Hematopoietic multipotent progenitor cell (in vitro differentiated cells): ENCODE measurements at places on chromosomes 16 and 17. TPM values are rescaled to one million over a fixed set of nuclear protein-coding genes. Genes with fewer than 3 reads are reported as not detected.

The VMO1 gene
- not detected for total RNA-seq

The SPEM3 gene
- not detected for total RNA-seq

The FADS6 gene
- total RNA-seq: not detected

The GABARAPL2 gene
- 43.4 TPM for total RNA-seq

GRCh38 chr16:55480228-55480655 is 1.2 kb downstream of the MMP2 start:
- DNase-seq: peak; percentile 33

DNA sequence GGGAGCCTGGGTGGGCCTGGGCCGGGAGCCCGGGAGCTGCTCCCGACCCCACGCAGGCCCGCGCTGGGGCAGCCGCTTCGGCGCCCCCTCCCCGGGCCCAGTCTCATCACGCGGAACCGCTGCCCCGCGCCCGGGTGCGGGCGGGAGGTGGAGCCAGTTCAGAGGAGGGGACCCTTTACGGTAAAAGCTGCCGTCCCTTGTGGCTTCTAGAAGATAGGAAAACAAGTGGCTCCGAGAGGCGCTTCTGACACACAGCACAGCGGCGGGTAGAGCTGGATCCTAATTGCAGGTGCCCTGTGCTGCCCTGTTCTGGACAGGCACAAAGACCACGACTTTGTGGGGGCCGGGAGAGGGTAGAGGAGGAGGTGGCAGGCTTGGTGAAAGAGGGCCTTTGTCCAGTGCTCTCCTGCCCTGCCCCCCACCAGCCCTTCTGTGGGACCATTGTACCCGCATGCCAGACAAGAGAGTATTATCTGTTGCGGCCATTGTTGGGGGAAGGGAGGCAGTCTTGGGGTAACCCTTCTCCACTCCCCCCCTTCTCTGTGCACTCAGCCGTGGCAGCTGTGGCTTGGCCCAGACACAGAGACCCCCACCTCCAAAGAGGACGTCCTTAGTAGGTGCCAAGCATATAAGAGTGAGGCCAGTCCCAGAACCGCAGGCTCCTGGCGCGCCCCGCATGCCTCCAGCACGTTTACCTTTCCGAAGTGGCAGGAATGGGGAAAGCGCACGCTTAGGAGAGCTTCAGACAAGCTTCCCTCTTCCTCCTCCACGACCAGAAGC is 736 bp downstream of the CNP start:
- DNase-seq: no peak

GRCh38 chr16:28495098-28495793 is 803 bp downstream of the APOBR start:
- no peak for DNase-seq

DNA sequence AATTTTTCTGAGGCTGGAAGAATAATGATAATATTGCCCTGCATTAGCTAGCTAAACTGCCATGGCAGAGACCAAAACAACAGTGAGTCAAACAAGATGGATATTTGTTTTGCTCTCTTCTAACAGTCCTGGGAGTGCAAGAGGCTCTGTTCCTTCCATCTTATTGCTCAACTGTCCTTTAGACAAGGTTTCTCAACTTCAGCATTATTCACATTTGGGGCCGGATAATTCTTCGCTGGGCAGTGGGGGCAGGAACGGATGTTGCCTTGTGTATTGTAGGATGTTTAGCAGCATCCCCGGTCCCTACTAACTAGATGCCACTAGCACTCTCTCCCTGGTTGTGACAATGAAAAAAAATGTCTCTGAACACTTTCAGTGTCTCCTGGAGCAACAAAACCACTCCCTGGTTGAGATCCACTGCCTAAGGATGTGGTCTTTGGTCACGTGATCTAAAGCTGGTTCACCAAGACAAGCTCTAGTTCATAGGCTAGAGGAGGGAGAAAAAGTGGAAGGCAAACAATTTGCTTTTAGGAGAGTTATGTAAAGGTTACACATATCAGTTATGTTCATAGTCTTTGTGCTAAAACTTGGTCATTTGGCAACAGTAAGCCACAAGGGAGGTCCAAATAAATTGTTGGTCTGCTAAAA is 144.4 kb downstream of the PCTP start:
- DNase-seq: peak; percentile 65

DNA sequence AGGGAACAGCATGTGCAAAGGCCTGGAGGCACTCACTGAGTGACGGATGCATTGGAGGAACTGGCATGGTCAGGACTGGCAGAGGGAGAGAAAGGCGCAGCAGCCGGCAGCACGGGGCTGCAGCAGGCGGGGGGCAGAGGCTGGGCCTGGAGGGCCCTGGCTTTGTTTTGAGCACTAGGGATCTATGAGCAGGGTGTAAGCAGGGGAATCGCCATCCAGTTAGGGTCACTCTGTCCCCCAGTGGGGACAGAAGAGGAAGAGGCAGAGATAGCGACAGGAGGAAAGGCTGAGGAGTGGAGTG is 14.2 kb downstream of the HSD11B2 start:
- no peak for DNase-seq

- DNase-seq: no peak
These were observed 13.3 kb upstream of the MYH8 start for GRCh38 chr17:10435096-10435495.

DNA sequence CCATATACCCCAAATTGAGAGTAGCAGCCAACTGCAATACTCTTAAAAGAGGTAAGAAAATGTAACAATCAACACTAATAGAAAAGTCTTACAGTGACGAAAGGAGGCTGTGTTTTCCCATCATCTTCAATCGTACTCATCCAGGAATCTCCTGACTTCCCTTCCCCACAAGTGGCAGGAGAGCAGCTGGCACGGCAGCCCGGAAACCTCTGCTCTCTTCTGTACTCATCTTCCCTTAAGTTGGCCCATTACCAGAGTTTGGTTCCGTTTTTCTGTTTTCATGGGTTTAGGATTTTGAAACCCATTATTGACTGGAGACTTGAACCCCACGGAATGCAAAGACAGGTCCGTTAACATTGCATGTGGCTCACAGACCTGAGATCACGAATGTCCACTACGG is 11.7 kb upstream of the CD300H start:
- no peak for DNase-seq

GRCh38 chr17:47099987-47100711 is 88.9 kb downstream of the CDC27 start:
- DNase-seq: peak; percentile 85

DNA sequence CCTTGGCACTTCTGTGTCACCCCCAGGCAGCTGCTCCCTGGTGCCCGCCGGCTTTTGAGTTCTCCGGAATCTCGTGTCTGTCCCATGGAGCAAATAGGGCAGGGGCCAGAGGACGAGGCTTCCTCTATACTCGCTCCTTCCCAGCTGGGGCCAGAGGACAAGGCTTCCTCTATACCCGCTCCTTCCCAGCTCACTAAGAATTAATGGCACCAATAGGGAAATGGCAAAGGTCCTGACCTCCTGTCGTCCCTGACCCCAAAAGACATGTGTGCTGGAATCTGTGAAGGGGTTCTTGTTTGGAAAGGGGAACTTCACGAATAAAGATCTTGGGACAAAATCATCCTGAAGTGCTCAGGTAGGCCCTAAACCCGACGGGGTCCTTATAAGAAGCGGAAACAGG is 7.6 kb downstream of the SGSH start:
- DNase-seq: no peak

DNA sequence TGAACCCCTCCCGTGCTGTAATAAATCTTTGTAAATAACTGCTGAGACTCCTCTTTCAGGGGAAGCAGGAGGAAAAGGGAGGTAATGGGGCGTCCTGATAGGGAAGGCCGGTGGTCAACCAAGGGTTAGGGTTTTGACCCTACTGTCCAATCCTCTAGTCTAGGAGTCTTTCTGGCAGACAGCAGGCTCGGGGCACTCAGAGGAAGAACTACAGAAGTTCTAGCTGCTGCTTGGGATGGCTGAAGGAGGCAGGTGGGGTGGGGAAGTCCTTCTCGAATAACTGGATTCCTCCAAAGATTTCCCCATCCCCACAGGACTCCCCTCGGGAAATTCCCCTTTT is 387 bp upstream of the STARD3 start:
- no peak for DNase-seq

DNA sequence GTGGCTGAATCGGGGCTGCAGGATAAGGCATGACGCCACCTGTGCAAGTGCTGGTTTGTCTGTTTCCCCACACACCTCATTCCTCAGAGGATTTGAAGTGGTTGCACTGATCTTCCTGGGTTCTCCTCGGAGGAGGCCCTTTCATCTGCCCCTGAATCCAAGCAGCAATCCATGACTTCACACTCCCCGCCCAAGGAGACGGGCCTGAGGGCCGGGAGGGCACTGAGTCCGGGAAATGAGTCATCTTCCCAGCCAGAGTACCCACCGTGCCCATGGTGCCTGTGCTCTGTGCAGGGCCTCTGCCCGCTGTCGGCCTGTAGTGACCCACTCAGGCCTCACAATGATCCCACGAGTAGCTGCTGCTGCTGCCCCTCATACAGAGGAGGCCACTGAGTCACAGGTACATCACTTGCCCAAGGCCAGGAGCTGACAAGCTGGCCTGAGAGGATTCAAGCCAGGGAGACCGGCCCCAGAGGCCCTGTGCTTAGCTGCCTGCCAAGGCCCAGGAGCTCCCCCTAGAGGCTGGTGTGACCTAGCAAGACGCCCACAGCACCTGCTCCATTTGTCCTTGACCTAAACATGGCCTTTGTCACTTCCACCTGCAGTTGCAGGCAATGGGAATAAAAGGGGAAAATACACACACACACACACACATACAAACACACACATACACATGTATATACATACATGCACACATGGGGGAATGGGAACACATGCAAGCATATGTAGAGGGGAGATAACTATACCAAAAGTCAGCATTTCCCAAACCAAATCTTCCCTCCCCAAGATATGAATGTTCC is 240.0 kb downstream of the C16orf95 start:
- peak; percentile 76 for DNase-seq

- DNase-seq: no peak
These were observed 120.3 kb downstream of the ANKRD11 start for GRCh38 chr16:89370081-89370511.

GRCh38 chr17:82332669-82333278 is 792 bp downstream of the SECTM1 start:
- DNase-seq: peak; percentile 73

GRCh38 chr16:15041271-15042004 is 14.4 kb downstream of the NTAN1 start:
- no peak for DNase-seq
